HCEC 1CT (cell line): ENCODE measurements at places on chromosomes 11 and 22.

DNA sequence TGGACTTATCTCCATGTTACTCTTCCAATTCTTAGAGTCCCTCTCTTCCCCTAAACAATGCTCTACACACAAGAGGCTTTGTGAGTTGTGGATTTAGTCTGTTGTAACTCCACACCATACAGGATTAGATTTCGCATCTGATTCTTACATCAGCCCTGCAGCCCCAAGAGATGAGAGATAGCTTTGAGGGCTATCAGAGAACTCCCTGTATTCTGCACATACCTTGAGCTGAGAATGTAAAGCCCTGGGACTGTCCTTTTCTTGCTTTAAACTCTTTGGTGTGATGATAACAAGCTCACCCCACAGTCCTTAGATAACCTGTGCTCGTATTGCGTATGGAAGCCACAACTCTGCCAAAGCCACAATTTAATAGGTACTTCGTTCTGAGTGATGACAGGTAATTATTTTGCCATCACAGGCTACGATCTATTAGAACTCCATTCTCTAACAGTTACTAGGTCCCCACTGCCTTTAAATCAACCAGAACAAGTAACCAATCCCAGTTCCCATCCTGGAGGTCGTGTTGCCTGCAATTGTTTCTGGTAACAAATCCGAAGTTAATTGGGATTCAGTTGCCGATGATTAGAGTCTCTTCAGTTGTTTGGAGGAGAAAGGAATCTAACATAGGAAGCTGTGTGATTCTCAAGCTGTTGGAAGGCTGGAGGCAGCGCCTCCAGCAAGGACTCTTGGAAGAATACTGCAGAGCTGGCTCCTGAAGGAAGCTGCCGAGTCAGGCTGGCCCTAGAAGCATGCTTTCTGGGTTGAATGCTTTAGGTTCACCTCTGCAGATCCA, 1.3 kb upstream of the PARVG start:
- DNase-seq, result no peak

DNA sequence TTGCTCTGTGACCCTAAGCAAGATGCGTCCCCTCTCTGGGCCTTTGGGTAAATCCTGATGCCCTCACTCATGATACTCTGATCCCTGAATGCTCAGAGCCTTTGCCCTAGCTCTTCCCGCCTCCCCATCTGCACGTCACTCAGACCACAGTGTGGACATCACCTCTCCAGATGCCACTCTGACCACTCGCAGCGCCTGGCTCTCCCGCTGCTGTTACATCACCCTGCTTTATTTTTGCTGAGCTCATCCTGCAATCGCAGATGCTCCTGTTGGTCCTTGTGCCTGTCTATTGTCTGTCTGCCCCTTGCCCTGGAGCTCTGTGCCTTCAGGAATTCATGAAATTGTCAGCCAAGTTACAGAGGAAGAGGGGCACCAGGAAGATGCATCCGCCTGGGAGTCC, 5.5 kb downstream of the OSM start:
- DNase-seq, result no peak

DNA sequence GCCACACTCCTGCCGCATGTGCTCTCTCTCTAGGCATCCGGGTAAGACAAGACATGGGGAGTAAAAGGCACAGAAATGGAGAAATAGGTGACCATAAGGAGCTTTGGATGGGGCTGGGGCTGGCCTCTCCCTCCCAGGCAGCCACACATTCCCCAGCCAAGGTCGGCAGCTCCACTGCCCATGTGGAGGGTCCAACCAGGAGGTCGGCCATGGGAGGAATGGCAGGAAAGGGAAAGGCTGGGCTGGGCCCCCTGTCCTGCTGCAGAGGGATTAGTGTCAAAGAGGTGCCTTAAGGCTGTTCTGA, 460 bp upstream of the MUC5AC start:
- DNase-seq, result no peak

DNA sequence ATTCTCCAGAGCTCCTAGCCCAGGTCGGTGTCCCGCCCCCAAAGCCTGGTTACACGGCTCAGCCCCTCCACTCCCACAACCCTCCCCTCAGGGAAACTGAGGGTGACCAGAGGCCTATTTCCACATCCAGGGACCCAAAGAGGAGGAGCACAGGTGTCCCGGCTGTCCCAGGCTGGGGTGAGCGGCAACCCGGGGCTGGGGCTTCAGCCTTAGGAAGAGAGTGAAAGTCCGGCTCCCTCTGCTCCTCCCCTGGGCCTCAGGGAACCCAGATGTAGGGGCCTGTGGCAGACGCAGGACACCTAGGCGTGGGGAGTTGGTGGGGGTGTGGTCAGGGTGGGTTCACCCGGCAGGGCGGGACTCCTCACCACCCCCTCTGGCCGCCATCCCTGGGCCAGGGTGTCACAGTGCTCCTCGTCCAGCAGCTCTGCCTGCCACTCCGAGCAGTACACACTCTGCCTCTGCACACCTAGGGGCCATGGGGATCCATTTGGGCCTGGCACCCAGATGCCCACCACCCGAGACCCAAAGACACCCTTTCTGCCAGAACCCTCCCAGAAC, 63.1 kb downstream of the ARFGAP3 start:
- DNase-seq, result no peak

DNA sequence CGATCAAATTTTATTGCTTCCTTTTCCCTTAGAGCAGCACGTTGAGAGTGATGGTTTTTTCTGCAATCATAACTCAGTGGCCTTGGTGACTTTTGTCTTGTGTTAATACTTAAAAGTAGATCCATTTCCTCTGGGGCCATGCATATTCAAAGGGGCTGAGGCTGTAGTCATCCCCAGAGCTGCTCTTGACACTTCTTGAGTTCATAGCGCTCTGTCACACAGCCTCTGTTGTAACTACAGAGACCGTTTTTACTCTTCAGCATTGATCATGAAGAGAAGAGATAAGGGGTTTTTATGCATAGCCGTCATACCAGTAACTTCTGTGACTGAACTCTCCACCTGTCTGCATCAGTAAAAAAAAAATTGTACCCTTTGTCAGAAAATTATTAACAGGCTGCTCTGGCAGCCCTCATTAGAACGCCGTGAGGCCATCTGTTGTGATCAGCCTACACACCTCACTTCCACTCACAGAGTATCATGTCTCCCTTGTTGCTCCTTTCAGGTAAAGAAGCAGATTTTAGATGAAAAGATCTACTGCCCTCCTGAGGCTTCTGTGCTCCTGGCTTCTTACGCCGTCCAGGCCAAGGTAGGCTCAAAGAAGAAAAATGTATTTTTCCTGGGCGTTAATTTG, 38.4 kb downstream of the NF2 start:
- no peak for DNase-seq

GRCh38 chr11:60785806-60786361, 751 bp downstream of the MS4A10 start:
- peak; percentile 55 for DNase-seq

- no peak for DNase-seq
Measured at GRCh38 chr11:57200917-57201316, 19.2 kb downstream of the LRRC55 start.

DNA sequence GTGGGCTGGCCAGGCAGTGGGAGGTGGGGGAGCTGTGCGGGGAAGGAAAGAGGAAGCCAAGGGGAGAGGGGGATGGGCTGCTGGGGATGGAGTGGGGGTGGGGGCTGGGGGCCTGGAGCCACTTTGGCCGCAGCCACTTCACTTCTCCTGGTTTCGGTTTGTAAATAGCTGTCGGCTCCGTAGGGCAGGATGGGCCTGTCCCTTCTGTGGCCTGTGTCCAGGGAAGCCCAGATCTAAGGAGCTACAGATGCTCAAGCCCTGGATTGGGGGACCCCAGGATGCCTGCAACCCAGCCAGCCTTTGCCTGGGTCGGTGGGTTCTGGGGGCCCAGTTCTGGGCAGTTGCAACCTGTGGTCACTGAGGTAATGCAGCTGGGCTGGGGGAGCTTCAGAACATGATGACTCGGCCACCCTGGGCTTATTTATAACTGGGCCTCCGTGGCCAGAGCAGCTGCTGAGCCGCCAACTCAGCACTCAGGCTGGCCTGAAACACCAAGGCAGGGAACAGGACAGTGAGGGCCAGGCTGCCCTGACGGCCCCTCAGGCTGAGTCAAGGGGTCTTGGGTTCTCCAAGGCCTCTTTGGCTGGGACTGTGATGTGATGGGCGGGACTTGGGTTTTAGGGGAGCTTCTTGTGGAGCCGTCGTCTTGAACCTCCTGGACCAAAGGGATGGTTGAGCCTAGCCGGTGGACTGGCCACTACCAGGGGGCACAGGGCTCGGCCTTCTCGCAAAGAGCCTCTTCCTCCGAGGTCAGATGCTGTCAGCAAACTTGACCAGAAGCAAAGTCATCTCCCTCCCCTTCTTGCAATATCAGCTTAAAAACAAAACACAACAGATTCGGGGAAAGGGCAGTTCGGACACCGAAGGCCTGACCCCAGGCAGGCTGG, 15.0 kb upstream of the SLC39A13 start:
- DNase-seq, result peak; percentile 47

GRCh38 chr11:66274219-66274618, 3.8 kb upstream of the CNIH2 start:
- DNase-seq, result no peak

GRCh38 chr11:30758946-30759504, 172.9 kb upstream of the MPPED2 start:
- DNase-seq, result no peak

DNA sequence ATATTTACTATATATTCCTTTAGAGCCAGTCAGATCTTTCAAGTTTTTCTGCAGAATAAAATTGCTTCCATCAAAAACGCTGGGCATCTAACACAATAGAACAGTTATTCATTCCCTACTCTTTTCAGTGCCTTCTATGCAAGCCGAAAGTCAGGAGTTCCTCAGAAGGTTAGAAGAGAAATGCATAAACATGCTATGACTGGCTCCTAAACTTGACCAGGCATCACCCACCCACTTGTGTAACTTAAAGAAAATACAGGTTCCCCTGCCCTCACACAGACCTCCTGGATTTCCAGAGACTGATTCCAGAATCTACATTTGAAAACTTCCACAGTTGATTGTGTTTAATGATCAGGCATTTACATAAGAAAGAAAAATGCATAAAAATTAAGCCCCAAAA, 19.3 kb upstream of the ARHGAP32 start:
- DNase-seq, result no peak

- no peak for DNase-seq
Measured at GRCh38 chr11:1471736-1472135, 14.8 kb downstream of the MOB2 start.

DNA sequence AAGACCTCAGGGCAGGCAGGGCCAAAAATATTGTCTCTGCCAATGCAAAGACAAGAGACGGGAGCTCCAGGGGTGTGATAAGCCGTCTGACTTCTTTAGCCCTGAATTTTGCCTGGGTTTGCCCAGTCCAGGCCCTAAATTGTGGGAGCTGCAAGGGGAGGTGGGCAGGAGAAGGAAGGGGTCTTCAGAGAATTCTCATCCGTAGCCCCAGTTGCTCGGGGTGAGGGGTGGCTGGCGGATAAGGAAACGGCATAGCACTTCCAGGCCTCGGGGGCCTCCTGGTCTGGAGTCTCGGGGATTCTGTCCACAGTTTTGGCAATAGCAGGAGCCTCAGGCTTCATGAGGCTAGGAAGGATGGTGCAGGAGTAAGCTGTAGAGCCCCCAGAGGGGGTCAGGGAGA, 7.4 kb downstream of the CD5 start:
- DNase-seq, result no peak

GRCh38 chr22:29604076-29604360, 585 bp downstream of the NF2 start:
- peak; percentile 23 for DNase-seq

DNA sequence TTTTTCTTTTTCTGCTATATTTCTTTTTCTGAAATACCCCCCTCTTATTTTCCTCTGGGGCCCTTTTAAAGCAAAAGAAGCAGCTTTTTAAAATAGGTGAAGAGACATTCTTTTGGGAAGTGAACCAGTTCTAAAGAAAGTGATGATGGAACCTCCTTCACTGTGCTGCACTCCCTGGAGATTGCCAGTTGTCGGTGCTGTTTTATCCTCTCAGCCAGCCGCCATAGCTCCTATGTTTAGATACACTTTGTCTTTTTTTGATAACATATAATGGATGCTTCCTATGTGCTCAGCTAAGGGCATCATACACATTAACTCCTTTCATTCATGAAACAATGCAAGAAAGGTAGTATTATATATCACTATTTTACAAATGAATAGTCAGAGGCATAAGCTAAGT, 14.0 kb downstream of the CFAP300 start:
- DNase-seq, result no peak

DNA sequence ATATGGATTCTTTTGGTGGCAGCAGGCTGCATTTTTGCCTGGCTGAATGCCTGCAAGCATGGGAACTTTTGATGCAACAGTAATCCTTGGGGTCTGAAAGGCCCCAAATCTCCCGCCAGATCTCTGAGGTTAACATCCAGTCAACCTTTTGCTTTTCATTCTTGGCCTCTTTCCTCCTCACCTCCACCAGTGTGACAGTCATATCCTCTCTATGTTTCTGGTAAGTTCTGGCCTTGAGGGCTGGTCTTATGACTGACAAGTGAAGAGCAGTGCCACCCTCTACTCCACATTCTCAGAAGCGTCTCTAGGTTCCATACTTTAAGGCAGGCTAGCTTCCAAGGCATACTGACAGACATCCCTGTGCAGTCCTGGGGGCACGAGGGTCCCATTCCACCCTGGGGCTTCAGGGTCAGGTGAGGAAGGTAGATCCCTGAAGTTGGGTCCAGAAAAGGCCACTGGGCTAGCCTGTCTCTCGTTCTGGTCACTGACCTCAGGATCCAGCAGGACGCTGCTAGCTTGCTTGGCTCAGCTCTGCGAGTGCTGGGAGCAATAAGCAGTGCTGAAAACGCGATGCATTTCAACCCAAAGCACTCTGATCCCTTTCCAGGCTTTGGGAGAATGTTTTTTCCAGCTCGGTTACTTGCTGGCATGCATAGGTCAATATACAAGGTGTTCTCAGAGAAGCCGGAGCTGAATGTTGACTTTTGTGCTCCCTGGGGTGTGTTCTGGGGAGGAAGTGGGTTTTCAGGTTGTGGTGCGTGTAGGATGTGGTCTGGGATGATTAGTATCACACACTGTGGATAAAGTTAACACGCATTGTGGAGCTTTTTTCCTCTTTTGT, 75.2 kb downstream of the PTPRJ start:
- no peak for DNase-seq

- DNase-seq, result no peak
Measured at GRCh38 chr22:40215266-40215665, 37.5 kb downstream of the TNRC6B start.

DNA sequence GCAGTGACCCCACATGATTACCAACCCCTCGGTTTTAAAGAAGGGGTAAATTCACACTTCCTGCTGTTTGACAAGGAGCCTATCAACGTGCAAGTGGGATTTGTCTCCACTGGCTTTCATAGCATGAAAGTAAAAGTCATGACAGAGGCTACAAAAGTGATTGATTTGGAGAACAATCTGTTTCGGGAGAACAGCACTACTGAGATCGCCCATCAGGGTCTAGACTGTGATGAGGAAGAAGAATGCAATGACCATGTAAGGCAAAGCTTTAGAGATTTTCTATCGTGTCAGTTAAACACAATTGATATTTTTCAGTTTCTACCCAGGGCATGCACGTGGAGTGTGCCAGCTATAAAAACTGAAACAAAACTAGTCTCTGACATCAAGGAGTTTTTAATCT, 41.7 kb downstream of the HORMAD2 start:
- DNase-seq, result no peak

DNA sequence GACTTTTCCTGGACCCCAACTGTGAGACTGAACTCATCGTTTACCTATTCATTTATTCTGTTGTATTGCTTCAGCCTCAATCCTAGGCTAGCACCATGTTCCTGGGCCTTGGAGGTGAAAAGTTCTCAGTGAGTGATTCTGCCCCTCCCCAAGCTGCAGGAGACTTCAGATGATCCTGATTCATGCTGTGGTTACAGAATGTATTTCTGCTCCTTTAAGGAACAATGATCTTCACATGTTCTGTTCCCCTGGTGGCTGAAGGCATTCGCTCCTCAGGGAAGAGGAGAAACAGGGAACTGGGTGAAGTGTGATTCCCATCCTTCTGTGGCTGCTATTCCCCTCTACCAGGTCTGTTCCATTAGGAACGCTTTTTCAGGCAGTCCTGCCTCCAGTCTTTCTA, 2.4 kb downstream of the OR52E1 start:
- no peak for DNase-seq
